CD4-positive, alpha-beta memory T cell (primary cell): ENCODE measurements at places on chromosomes 4 and X.

GRCh38 chr4:41256131-41256739 is 493 bp upstream of the UCHL1 start:
- no peak for DNase-seq

- DNase-seq = no peak
These were observed 23.0 kb upstream of the LIMCH1 start for GRCh38 chr4:41514766-41515481.

- no peak for DNase-seq
These were observed 107.0 kb downstream of the CPZ start for GRCh38 chr4:8699479-8700145.

GRCh38 chrX:112947981-112948615 is 107.5 kb upstream of the AMOT start:
- no peak for DNase-seq

- no peak for DNase-seq
These were observed 2.7 kb downstream of the TNIP2 start for GRCh38 chr4:2753436-2753835.
